Jurkat, Clone E6-1 (cell line): ENCODE measurements at places on chromosomes 3 and 15.

DNA sequence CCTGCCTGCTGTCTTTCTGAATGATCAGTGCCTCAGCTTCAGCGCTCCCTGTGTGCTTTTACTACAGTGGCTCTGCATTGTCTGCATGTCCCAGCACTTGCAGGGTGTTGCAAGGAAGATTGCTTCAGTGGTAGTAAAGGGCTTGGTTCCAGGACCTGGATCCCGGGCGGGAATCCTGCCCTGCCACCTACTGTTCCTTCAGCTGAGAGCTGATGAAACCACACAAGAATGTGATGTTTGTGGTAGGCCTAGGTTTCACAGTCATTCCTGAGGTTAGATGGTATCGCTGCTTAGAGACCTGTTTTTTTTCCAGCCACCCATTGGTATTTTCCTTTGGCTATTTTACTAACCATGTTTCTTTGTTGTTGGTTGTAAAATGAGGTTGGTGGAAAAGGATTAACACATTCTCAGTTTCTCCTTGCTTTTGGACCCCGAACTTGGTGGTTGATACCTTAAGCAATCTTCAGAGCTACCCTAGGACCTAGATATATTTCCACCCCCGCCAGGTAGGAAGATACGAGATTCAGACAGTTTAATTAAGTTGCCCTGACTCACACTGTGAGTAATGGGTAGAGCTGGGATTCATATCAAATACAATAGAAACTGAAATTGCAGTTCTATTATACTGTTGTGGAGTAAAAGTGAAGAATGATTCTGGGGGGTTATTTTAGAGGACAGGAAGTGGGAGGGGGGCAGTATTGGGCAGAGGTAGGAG, 11.4 kb downstream of the GPR87 start:
- DNase-seq = no peak

DNA sequence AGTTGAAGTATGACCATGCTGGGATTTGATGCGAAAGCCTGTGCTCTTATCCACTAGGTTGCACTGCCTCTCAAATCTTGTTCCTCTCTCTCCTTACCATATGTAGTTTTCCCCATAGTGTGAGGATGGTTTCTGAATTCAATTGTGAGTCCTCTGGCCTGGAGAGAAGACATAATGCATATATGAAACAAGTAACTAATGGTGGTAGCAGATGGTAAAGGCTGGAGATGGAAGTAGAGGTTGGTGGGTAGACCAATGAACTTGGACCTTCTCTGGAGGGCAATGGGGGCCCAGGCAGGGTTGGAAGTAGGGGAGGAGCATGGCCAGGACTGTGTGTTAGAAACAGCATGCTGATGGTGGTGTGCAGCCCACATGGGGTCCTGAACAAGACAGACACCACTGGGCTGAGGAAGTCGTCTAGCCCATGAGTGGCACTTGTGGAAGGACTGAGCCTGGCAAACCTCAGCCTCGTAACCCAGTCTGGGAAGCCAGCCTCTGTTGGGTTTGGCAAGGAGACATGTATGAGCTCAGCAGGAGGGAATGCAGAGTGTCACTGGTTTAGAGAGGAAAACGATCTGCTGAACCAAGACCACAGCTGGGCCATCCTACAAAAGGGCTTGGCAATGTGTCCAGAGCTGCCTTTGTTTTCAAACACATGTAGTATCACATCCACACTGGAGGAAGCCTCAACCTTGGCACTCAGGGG, 18.5 kb upstream of the LMCD1 start:
- no peak for DNase-seq

DNA sequence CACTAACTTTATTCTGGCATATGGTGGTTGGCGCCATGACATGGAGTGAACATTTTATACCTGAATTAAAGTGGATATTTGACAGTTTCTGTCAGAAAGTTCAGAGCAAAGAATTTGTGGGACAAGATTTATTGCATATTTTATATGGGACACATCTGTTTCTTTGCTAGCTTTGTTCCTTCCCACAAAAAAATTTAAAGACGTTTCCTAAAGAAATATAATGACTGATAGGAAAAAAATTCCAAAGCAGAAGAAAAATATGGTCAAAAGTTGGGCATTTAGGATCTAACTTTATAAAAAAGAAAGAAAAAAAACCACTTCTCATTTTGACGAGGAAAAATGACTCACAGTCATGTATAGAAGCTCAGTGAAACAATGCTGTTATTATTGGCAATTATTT, 101.6 kb downstream of the GREM1 start:
- no peak for DNase-seq

DNA sequence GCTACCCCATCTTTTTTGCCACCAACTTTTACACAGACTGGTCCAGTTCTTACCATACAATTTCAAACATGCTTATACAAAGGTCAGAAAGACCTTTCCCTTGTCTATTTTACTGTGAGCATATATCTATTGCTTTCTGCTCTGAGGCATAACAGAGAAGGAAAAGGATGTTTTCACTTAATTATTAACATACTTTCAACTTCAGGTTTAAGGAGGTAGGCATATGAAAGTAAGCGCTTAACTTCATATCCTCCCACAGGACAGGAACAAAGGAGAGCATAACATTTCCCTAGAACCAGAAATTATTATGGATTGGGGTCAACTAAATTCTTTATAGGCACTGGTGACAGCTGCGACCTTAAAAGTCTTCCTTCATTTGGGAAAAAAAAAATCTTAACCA, 1.1 kb downstream of the MYEF2 start:
- no peak for DNase-seq

DNA sequence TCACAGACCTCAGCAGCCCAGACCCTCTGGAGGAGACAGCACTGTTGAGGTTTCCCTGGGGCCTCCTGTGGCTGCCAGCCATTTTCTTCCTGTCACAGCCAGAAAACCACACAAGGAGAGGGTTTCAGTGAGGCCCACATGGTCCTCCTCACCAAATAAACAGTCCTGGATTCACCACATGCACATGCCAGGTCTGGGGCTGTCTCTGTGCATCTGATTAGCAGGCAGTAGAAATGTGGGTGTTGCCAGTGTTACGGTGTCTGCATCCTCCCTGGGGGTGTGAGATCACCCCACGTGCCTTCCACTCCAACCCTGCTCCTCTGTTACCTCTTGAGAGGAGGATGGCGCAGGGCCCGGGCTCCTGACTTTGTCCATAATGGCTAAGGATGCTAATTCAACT, 140.4 kb downstream of the CHDH start:
- DNase-seq = peak; percentile 55

DNA sequence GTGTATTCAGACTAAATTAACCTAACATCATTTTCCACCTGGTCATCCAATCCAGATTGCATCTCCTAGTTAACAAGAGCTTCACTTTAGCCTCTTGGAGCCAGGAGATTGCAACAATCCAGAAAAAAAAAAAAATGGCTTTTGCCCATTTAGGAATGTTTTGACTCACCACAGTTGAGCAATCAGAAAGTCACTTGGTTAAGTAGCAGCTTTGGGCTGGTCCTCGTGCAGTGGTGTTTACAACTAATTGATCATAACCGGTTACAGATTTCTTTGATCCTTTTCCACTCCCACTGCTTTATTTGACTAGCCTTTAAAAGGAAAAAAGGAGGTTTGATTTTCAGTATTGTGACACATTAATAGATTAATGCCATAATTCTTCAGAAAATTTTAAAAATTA, 688.8 kb upstream of the CCDC54 start:
- no peak for DNase-seq

GRCh38 chr3:14256561-14257342, 78.1 kb downstream of the LSM3 start:
- no peak for DNase-seq

DNA sequence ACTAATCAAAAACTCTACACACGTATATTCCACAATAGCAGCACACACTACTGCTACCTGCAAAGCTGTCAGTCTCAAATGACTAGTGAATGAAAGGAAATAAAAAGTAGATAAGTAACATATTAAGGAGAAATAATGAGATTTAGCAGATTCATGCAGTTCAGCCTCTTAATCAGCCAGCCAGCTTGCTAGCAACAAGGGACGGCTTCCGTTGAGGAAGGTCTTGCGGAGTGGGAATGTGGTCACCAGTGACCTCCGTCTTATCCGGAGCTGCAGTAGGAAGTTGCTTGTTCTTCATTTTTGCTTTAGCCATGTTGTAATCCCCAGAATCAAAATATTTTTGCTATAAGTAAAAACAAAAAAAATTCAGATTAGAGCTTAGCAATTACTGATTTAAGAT, 17.1 kb downstream of the ARPP19 start:
- DNase-seq = no peak

- DNase-seq = no peak
These were observed 475.4 kb downstream of the AGBL1 start for GRCh38 chr15:86555098-86555497.

DNA sequence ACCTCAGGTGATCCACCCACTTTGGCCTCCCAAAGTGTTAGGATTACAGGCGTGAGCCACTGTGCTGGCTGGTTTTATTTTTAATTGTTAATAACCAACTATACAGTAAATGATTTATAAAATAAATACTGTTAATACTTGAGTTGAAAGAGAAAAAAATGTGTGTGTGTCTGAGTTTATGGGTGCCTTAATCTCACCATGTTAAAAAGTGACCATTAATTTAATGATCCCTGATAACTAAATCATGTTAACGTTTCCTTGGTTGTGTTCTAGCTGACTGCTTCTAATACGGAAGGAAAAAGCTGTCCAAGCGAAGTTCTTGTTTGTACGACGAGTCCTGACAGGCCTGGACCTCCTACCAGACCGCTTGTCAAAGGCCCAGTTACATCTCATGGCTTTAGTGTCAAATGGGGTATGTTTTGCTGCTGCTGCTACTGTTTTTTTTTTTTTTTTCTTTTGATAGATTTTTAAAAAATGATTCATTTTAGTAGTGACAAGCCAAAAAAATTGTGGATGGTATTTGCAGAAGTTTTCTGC, 113.5 kb downstream of the GHSR start:
- DNase-seq = no peak
